ENCODE measurements at places on chromosomes 12 and 14.
A peak's percentile ranks its signal among the peaks of the same experiment; 100 is the strongest.

GRCh38 chr14:86423214-86423613 is 893.3 kb downstream of the FLRT2 start:
- no peak for DNase-seq

- DNase-seq: no peak
Observed at GRCh38 chr12:89523843-89524540, 604 bp downstream of the GALNT4 start.

GRCh38 chr14:34064349-34064748 is 113.5 kb upstream of the EGLN3 start:
- DNase-seq: peak; percentile 81

DNA sequence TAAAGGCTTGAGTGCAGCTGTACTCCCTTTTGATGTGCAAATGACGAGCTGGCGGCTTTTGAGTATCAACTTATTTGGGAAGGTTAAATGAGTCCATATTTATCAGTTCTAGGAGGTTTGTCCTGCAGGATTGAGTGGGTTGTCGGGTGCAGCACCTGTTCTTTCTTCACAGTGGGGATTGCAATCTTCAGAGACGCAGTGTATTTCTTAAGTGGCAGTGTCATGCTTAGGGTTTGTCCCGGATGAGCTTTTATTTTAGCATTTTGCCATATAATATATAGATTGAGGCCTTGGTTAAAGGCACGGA is 1.2 kb downstream of the FUT8 start:
- DNase-seq: no peak
